ENCODE measurements at places on chromosomes 2 and 18.

DNA sequence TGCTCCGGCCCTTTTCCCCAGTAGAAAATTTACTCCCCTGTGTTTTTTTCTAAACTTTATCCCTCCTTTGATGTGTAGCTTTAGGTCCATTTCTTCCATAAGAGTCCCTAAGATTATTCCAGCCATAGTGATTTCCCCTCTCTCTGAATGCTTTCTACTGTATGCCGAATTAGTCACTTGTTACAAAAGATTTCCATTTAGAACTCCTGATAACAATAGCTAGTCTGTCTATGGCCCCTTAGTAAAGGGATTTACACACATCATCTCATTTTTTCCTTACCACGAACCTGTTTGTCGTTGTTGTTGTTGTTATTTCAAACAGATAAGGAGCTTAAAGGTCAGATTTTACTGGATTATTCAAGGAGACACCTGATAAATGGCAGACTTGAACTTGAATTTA lies 256.1 kb downstream of the PAX3 start:
- no peak for DNase-seq

DNA sequence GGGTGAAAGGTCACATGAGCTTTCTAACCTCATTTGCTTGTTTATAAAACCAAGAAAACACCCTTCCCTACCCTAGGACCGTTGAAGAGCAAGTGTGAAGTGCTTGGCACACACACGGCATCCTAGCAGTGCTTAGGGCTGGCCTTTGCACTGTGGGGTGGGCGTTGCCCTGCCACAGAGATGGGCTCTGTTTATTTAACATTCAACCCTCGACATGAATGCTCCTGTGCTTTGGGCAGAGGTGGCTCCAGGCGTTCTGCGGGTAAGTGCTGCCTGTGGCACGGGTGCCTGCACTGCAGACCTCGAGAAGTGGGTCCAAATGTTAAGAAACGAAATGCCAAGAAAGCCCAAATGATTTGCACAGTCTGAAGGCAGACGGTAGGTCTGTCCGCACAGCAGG lies 170.1 kb downstream of the FHOD3 start:
- DNase-seq = no peak

GRCh38 chr2:172693529-172694455 lies 41.9 kb upstream of the RAPGEF4 start:
- DNase-seq = no peak

GRCh38 chr2:110645616-110646015 lies 32.2 kb downstream of the BUB1 start:
- DNase-seq = no peak

- no peak for DNase-seq
Observed at GRCh38 chr2:16978301-16978700, 312.7 kb upstream of the CYRIA start.

All from activated naive CD4-positive, alpha-beta T cell (primary cell).